Activated CD4-positive, alpha-beta T cell treated with anti-CD3 and anti-CD28 coated beads, Interleukin-2, amount 10 ng/mL, durations not matched to agents 7 days and 5 days (primary cell): ENCODE measurements at places on chromosomes 12 and 14. TPM values are rescaled to one million over a fixed set of nuclear protein-coding genes. Genes with fewer than 3 reads are reported as not detected.

The PSMC1 gene
- total RNA-seq: 78.6 TPM

The PNP gene
- total RNA-seq: 183 TPM

The CEBPE gene
- total RNA-seq: 0.98 TPM

The TMEM253 gene
- total RNA-seq: not detected

The KRT72 gene
- total RNA-seq: 12.3 TPM

The MFAP5 gene
- total RNA-seq: not detected
